Activated naive CD8-positive, alpha-beta T cell treated with anti-CD3 and anti-CD28 coated beads, Interleukin-2, amount 50 U/mL, for 16 hours (primary cell): ENCODE measurements at places on chromosomes 16 and 17.

GRCh38 chr17:2222901-2223616 lies 80.5 kb downstream of the SMG6 start:
- no peak for DNase-seq

DNA sequence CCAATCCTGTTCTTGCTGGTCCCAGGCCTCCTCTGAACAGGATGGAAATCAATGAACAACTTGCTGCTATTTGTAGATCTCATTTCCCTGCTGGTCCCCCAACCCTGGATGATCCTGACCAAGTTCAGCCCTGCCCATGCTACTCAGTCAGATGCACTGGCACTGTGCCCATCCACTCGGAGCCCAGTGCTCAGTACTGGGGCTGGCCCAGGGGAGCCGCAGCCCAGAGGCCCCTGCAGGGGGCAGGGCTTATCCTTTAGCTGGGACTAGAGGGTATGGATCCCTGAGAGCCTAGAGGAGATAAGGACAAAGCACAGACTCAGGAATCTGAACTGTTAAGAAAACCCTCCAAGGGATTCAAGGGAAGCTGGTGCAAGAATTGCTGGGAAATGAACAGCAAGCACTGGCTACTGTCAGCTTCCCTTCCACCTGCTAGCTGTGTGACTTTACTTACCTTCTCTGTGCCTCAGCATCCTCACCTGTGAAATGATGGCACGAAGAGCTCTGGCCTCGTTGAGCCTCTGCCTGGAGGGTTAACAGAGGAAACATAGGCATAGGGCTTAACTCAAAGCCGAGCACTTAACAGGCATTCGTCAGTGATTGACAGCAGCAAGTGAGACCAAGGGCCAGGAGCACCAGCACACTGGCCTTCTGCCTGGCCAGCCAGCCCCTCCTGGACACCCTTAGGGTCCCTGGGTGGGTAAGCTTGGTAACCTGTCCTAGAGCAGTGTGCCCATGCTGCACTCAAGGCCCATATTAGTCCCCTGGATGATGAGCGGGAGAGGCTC lies 29.8 kb upstream of the C1QL1 start:
- DNase-seq, result no peak

- DNase-seq, result no peak
Measured at GRCh38 chr17:69560987-69561441, 146.5 kb downstream of the MAP2K6 start.

DNA sequence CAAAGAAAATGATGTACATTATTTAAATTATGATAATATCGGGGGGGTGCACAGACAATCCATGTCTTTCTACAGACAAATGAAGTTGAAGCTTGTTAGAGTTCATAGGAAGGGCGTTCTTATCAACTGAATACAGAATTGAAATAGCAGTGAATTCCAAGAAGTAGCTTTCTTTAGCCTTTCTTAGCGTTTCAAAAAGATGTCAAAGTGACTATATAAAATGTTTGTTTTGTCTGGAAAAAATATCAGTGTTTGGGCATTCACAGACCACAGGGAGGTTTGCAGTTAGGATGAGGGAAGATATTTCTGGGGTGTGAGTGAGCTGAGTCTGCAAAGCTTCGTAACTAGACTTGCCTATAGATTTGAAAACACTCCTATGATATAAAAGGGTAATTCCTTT lies 55.0 kb downstream of the STX8 start:
- DNase-seq, result no peak

GRCh38 chr16:49883076-49884014 lies 27.4 kb upstream of the ZNF423 start:
- DNase-seq, result no peak

GRCh38 chr16:31877876-31878642 lies 4.5 kb downstream of the ZNF267 start:
- DNase-seq, result no peak

DNA sequence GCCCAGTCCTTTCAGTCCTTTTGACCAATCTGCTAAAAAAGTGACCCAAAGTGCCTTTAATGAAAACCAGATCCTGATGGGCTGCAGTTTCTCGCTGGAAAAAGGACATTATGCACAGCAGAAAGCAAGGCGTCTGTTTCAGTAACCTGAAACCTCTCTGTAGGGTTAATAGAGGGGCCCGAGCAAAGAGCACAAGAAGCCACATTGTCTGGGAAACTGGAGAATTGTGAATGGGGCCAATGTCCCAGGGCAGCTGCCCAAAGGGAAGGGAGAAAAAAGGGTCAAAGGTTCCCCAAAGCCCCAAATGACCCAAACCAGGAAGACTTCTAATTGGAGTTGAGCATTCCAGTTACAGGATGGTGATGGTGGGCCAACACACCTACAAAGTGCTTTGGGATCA lies 3.0 kb downstream of the OTOA start:
- no peak for DNase-seq

- DNase-seq, result no peak
Measured at GRCh38 chr17:74970395-74970794, 2.2 kb downstream of the HID1 start.

- no peak for DNase-seq
Measured at GRCh38 chr16:27347930-27348685, 34.3 kb downstream of the IL4R start.

DNA sequence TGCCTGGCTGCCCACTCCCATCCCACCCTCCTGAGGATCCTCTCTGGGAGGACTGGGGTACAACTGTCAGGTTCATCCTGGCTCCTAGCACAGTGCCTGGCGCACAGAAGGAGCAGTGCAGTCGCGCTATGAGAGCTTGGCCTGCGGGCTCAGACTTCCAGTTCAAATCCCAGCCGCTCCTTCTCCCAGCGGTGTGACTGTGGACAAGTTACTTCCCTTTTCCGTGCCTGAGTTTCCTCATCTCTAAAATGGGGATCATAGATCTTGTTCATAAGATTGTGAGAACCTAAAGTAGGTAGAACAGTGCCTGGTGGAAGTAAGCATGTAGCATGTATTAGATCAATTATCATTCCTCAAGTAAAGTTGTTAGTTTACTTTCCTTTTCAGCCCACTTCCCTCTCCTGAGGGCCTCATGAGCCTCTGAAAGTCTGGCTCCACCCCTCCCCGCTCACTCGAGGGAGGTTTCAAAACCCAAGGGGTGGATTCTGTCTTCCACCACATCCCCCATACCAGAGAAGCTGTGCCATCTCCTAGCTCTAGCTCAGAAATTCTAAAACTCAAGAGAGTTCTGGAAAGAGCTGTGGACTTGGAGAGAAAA lies 19.9 kb upstream of the COL1A1 start:
- DNase-seq, result no peak

- no peak for DNase-seq
Measured at GRCh38 chr17:74875155-74875976, 2.6 kb upstream of the FDXR start.

DNA sequence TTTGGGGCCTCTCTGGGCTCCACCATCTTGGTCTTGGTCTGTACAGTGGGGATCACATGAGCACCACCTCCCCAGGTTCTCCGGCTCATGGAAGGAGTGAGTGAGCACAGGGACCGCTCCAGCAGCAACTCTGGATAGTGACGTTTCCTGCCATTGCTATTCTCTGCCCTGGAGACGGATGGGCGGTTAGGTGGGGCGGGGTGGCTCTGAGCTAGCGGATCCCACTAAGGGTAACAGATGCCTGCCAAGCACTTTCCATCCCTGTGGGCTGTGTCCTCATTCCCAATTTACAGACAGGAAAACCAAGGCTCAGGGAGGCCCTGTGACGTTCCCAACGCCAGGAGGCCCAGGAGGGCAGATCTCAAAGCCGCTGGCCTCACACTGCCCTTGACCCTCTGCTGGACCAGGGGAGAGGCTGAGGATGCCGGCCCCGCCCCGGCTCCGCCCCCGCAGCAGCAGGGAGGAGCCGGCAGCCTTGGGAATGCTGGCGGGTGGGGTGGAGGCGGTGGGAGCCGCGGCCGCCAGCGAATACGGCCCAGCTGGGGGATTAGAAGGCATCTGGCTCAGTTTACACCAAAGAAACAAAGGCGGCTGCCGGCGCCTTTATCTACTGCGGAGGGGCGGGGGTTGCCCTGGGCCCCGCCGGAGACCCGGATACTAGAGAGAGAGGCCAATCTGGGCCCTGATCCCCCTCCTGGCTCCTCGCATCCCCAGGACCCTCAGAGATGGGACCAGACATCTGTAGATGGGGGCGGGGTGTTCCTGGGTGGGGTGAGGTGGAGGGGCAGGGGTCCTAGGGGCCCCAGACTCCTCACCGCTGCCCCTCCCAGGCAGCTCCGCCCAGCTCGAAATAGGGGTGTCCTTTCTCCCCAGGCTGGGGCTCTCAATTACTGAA lies 122.3 kb upstream of the CIBAR2 start:
- DNase-seq, result no peak

DNA sequence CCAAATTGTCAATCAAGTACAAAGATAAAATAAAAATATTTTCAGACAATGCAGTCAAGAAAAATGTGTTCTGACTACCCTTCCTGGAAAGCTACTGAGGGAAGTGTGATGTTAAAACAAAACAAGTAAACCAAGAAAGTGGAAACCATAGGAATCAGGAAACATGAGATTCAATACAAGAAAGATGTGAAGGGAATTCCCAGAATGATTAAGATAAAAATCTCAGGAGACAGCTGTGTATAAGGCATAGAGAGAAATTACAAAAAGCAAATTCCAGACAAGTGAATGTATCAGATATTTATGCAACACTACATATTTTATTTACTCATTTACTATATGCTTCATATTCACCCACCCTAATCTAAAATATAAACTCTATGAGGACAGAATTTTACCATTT lies 32.2 kb downstream of the TRIM37 start:
- DNase-seq, result no peak

DNA sequence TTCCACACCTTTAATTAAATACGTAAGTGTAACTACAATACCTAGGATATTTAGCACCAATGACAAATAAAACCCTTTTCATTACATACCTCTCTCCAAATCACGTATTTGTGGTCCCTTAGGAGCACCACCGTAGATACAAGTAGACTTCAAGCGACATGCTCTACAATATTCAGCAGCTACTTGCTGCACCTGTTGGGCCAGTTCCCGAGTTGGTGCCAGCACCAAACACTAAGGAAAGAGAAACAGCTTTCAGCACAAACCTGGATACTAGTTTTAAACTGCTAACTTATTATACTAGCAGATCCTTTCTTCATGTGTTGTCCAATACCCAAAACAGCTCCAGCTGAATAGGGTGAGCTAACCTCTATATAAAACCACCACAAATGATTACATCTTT lies 2.7 kb downstream of the DDX5 start:
- no peak for DNase-seq

DNA sequence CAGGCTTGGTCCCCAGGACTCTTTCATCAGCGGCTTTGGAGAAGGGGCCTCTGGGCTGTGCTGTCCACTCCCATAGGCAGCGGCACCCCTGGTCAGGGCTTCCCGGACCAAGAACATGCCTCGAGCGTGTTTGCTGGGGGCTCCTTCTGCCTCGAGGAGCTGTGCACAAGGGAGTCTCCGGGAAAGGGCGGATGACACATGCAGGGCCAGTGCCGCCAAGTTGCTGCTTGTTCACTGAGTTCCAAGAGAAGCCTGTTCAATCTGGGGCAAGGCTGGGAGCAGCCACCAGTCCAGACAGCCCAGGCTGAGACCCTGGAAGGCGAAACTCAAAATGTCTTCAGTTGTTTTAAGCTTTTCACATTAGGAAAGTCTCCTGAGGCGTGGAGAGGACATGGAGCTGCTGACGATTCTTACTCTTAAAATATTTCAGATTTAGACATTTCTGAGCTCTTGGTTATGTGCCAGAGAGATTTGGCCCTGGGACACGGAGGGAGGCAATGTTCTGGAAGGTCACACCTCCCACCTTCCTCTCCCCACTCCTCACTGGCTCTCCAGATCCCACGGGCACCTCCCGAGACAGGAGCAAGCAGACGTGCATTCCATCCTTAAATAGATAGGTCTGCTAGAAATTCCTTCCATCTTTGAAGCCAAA lies 84.5 kb upstream of the ZNF469 start:
- DNase-seq, result no peak

DNA sequence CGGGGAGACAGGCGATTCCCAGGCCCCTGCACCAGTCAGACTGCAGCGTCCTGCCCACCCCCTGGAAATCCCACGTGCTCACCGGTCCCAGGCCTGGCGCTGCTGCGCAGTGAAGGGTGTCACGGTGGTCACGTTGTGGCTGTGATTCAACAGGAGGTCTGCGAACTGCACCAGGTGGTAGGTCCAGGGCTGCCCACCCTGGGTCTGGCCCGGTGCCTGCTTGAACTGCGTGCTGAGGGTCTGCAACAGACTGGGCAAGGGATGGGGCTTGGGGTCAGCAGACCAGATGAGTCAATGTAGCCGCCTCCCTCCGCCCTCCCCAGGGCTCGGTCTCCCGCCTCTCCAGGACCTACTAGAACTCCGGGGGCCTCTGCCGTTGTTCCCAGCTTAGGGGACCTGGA lies 7.1 kb downstream of the MYBBP1A start:
- no peak for DNase-seq

DNA sequence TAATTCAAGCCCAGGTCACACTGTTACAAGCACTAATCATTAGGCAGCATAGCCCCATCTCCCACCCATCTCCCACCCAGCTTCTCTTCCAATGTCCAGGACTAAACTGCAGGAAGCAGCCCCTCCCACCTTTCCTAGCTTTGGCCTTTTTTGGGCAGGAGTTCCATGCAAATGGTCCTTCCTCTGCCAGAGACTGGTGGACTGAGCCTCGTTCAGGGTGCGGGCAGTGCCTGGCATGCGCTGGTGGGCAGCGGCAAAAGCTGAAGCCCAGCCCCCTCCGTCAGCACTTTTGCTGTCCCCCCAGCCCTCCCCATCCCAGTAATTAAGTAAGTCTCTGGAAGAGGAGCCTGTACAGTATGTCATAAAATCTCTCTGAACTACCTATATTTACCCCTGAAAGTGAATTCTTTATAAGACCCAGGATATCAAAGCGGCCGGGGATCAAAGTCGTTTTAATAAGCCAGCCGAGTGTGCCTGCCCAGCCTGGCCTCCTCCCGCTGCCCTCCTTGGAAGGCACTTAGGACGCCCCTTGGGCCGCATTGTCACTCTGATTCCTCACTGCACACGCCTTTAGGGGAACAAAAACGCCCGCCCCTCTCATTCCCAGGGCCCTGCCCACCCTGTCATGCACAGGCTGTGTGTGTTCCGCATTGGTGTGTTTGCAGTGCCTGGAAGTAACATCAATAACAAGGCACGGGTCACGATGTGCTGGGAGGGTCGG lies 109.9 kb downstream of the IRX5 start:
- DNase-seq, result no peak

- DNase-seq, result no peak
Measured at GRCh38 chr16:74950511-74950910, 34.4 kb downstream of the WDR59 start.

- no peak for DNase-seq
Measured at GRCh38 chr17:4728124-4728523, 3.1 kb upstream of the MED11 start.

GRCh38 chr17:33868899-33869298 lies 386.2 kb upstream of the CCL2 start:
- no peak for DNase-seq

DNA sequence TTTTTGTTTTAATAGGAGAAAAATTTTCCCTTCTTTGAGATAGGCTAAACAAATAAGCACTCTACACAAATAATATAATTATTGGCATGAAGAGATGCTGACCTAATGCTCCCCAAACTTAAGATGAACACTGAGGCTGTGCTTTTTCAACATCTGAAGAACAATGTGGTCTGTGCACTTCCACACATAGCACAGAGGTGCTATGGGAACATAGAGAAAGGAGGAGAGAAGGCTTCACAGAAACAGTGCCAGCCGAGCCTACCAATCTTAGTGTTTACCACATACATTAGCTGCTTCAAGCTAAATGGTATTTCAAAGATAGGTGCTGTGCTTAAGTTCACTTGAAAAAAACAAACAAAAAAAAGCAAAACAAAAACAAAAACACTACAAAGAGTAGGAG lies 72.4 kb downstream of the MYH10 start:
- DNase-seq, result no peak

- no peak for DNase-seq
Measured at GRCh38 chr17:63821804-63822203, 5.4 kb upstream of the PSMC5 start.

GRCh38 chr17:18004345-18004744 lies 31.7 kb downstream of the DRC3 start:
- no peak for DNase-seq
